NCI-H1092 (cell line): ENCODE measurements at places on chromosomes 6 and 20.

DNA sequence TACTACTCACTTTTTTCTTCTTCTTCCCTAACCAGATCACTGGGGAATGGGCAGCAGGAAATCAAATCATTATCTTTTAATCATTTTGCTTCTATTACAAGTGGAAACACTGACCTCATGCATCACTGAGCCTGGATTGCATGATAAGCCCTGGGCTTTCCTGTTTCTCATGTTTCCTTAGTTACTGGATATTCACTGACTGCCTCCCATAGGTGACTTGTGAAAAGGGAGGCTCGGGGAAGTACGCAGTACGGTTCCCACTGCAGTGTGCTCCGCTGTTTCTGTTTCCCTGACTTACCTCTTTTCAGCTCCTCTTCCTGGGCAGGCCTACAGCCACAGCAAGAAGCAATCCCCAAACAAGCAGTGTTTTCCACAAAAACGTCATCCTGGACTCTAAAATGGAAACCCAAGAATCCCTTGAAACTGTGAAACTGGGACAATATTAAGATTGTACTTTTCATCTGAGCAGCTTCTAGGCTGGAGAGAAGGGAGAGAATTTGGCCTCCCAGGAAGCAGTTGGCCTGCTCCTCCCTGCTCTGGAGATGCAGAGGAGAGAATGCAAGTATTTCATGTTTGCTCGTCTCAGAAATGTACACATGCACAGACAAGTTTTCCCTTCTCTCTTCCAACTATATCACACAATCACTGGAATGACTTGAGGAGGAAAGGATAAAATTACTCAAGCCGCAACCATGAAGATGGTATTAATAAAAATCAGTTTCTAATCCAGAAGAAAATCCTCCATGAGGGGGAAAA is 13.1 kb downstream of the BTNL2 start:
- DNase-seq: no peak

- DNase-seq: no peak
These were observed 17.4 kb upstream of the LSM14B start for GRCh38 chr20:62104791-62105345.

DNA sequence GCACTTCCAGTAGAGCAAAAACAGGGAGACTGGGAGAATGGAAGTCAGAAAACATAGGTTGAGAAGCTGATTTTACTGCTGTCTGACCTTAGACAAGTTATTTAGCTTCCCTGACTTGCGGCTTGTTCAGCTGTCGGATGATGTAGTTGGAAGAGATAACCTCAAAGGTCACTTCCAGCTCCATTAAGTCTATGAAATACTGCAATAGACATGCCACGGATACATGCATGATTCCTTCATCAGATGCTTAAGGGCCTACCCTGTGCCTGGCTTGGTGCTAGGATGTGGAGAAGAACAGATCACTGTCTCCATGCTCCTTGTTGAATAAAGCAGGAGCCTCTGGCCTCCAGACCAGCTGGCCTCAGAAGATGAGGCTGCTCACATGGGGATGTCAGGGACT is 43.7 kb downstream of the FYN start:
- DNase-seq: no peak

DNA sequence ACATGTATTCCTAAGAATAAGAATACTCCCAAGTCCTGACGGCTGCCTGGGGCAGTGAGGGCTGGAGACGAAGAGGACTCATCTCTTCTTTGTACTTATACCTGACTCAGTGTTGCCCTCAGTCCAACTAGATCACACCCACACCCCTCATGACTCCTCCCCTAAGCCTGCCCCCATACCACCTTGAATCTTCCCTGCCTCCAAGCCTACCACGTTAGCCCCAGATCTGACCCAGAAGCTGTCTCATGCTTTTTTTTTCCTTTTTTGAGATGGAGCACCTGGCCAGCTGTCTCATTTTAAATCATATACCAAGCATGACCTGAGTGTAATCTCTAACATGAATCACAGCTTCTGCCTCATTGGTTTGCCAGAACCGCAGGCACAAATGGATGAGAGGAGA is 45.2 kb downstream of the MUC22 start:
- DNase-seq: no peak

GRCh38 chr6:125983246-125983945 is 2.9 kb upstream of the TRMT11 start:
- DNase-seq: no peak

GRCh38 chr20:33005132-33005566 is 916 bp upstream of the SUN5 start:
- DNase-seq: no peak

- DNase-seq: no peak
These were observed 72.1 kb downstream of the LYRM4 start for GRCh38 chr6:5188646-5189045.

- DNase-seq: no peak
These were observed 29.3 kb downstream of the CST8 start for GRCh38 chr20:23520185-23520584.

- DNase-seq: no peak
These were observed 103.8 kb upstream of the SYNDIG1 start for GRCh38 chr20:24365670-24366069.

GRCh38 chr6:160260367-160260766 is 1.7 kb upstream of the SLC22A2 start:
- DNase-seq: no peak

DNA sequence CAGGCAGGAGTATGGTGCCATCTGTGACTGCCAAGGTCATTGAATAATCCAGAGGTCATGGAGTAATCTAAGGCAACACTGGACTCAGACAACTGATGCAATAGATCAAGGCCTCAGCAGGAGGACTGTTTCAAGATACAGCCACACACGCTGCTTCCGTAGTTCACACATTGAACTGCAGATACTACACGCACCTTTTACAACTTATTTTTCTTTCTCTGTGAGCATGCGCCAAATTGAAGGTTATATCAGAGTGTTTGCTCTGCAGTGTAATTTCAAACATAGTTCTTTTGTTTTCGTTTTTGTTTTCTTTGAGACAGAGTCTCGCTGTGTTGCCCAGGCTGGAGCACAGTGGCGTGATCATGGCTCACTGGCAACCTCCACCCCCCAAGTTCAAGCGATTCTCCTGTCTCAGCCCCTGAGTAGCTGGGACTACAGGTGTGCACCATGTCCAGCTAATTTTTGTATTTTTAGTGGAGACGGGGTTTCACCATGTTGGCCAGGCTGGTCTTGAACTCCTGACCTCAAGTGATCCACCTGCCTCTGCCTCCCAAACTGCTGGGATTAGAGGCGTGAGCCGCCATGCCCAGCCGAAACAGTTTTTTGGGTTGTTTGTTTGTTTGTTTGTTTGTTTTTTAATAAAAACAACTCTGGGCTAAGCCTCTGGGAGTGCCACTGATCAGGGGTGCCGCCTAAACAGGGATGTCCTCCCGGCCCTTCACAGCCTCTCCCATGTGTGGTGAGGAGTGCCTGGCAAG is 96.6 kb upstream of the NAA20 start:
- DNase-seq: no peak

- DNase-seq: no peak
These were observed 189.7 kb downstream of the EDN1 start for GRCh38 chr6:12479881-12480280.

- DNase-seq: no peak
These were observed 99.0 kb downstream of the TMEM242 start for GRCh38 chr6:157224178-157224950.

GRCh38 chr6:37308069-37308815 is 45.5 kb upstream of the RNF8 start:
- peak; percentile 88 for DNase-seq

DNA sequence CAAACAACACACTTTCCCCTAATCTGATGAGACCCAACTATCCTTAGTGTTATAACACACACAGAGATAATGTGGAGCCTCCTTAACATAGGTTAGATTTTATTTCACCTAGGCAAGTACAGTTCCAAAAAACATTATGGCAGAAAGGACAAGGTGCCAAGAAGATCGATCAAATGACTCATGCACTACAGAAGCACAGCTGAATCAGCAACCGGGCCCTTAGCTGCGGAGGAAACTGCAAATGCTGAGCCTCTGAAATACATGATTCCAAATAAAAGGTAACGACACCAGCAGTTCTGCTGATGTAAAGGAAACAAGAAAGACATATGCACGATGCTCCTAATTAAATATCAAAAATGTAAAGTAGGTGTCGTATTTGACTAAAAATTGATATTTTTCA is 19.9 kb upstream of the MUC21 start:
- DNase-seq: no peak

DNA sequence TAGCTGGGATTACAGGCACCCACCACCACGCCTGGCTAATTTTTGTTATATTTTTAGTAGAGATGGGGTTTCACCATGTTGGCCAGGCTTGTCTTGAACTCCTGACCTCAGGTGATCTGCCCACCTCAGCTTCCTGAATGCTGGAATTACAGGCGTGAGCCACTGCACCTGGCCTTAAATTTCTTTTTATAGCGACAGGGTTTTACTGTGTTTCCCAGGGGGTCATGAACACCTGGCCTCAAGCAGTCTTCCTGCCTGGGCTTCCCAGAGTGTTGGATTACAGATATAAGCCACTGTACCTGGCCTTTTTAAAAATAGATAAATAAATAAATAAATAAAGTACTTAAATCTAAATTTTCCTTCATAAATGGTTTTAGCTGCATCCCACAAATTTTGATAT is 57.5 kb downstream of the LIN28B start:
- DNase-seq: no peak

- DNase-seq: no peak
These were observed at the start of gene HSPA12B for GRCh38 chr20:3732327-3733118. HSPA12B (plus strand) TSS chr20:3732685; CDS start chr20:3738675, 5,990 bp downstream.

DNA sequence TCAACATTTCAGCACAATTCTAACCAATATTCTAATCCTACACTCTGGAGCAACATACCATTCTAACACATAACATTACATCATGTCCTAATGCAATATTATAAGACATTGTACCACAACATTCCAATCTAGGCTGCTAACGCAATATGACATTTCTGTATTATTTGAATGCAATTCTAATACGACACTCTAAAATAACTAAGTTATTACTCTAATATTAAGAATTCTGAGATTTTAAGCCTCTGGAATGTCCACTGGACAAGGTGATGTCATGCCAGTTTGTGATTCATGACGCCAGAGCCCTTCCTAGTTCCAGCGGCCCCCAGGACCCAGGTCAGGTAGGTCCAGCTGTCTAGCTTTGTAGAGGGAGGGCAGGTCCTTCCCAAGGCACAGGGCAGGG is 69.7 kb upstream of the SIRPA start:
- DNase-seq: no peak

DNA sequence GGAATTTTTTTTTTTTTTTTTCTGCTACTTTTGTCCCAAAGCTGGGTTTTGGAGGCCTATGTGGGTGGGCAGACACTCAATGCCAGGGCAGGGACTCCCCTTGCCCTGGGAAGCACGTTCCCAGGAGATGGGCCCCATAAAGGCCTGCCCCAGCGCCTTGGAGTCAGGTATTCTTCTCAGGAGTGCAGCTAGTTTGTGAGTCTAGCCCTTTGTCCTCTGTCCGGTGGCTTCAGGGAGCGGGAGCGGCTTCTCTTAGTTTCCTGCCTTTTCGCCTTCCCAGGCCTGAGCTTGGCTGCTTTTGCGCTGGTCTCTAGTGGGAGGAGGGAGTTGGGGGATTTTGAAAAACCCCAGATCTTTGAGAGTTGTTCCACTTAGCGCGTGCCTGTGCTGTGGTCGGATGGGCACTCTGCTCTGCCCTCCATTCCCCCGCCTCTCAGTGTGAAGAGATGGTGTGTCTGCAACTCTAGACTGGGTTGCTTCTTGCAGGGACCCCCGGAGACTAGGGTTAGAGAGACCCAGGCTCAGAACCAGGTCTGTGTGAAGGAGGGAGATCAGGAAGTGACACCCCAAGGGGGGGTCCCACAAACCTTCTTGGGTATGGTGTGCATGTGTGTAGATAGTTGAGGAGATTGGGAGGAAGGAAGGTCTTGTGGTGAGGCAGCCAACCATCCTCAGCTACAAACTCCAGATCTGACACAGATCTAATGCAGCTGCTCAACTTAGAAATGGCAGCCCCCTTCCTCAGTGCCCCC is 1.3 kb downstream of the PLCG1 start:
- DNase-seq: no peak

DNA sequence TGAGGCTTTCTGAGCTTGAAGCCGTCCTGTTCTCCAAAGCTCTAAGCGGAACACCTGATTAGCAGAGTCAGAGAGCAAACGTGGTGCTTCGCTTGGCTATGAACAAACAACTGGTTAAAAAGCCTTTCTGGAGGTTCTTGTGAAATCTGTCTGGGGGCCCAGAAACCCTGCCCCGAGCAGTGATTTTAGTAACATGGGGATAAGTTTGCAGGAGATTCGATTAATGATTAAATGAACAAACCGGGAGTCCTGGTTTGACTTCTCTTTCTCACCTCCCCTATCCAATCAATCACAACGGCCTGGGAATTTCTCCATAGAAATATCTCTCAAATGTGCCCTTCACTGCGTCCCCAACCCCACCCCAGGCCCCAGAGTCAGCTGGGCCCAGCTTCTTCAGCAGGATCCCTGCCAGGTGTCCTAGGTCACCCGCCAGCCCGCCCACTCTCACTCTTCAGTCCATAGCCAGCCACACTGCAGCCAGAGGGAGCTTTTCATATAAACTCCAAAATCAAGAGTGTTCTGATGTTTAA is 43.6 kb downstream of the ZDHHC14 start:
- no peak for DNase-seq

DNA sequence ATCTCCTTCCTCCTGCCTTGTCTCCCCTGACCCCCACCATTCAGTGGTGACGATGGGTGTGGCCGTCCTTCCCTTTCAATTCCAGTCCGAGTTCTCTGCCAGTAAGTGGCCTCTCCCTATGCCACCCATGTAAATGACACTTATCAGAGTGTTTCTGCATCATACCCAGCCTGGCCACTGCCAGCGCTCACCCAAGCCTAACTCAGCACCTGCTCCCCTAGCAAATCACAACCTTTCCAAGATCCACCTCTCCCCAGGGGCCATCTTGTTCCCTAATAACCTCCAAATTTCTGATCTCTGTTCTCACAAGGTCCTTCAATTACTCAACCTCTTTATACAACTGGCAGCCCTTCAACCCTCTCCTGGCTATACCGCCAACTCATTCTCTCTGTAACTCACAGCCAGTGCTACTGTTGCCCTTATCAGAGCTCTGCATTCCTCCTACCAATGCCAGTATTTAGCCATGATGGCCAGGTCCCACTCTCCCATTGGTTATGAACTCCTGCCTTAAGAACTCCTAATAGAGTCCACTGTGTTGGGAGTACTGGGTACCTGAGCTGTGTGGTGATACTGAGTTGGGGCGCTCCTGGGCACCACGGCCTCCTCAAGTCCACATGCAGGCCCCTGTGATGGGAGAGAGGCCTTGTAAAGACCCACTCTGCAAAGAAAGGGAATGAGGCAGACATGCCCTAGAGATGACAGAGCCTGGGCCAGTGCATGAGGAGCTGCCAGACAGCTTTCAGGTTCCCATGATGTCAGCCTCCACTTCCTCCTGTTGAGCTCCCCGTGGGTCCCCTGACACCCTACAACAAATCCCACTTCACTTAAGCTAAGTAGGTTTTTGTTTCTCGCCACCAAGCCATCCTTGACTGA is 187.4 kb upstream of the RREB1 start:
- DNase-seq: no peak

GRCh38 chr6:85561750-85562357 is 31.8 kb downstream of the SNX14 start:
- no peak for DNase-seq

DNA sequence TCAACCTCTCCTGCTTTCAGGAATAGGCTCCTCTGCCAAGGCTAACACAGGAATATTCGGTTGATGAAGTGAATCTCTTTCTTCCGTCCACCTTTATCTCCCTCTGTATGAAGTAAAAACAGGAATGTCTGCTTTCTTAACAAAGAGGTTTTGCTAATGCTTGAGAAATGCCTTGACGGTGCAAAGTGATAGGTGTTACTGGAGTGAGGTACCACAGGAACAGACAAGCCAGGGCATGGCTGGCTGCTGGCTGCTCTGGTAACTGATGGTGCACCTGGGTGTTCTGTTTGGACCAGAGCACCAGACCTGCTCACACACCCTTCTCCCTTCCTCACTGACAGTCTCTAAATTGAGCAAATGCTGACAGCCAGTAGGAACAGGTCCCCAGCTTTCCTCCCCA is 174.0 kb upstream of the FBXL4 start:
- DNase-seq: no peak
